Activated naive CD4-positive, alpha-beta T cell treated with anti-CD3 and anti-CD28 coated beads for 36 hours (primary cell): ENCODE measurements at places on chromosomes 16 and 17.

- peaks cover 3% of the 10 kb centered on the region for H3K27me3 ChIP-seq
- no peaks in the 10 kb centered on the region for H3K36me3 ChIP-seq
- H3K4me3 ChIP-seq, result no peak overlapping the region
- H3K27ac ChIP-seq, result no peak overlapping the region
- DNase-seq, result no peak
- H3K4me1 ChIP-seq, result no peaks in the 10 kb centered on the region
These were observed 6.1 kb upstream of the EVPLL start for GRCh38 chr17:18371455-18371854.

DNA sequence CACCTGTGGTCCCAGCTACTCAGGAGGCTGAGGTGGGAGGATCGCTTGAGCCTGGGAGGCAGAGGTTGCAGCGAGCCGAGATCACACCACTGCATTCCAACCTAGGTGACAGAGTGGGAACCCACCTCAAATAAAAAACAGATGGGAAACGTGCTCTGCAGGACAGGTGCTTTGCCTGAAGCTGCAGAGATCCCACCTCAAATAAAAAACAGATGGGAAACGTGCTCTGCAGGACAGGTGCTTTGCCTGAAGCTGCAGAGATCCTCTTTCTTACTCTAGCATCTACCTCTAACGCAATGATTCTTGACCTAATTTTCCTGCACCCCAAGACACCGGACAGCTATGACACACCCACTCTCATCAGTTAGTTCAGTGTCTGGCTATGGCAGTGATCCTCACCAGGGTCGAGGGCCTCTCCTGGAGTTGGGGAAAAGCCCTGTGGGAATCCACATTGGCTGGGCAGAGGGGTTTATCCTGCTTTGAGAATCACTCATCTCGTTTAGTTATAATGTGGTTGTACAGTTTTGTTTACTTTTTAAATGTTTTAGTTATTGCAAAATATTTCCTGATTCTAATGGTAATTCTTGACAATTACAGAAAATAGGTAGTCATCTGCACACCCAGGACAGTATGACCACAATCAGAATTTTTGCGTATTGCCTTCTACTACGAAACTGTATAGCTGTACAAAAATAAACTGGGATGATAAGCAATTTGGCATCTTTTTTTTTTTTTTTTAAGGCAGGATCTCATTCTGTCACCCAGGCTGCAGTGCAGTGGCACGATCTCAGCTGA lies 11.4 kb downstream of the VPS53 start:
- H3K27me3 ChIP-seq, result no peaks in the 10 kb centered on the region
- no peak for DNase-seq
- peaks cover 2% of the 10 kb centered on the region for H3K4me1 ChIP-seq
- H3K27ac ChIP-seq, result no peak overlapping the region
- peaks cover 7% of the 10 kb centered on the region for H3K36me3 ChIP-seq

- H3K4me1 ChIP-seq, result peaks cover 20% of the 10 kb centered on the region
- H3K27me3 ChIP-seq, result no peaks in the 10 kb centered on the region
- no peak for DNase-seq
- no peaks in the 10 kb centered on the region for H3K36me3 ChIP-seq
- no peak overlapping the region for H3K4me3 ChIP-seq
These were observed 4.5 kb upstream of the DDX19B start for GRCh38 chr16:70294385-70295025.

GRCh38 chr16:50303041-50303604 lies 36.8 kb downstream of the ADCY7 start:
- H3K4me3 ChIP-seq, result no peak overlapping the region
- no peaks in the 10 kb centered on the region for H3K27me3 ChIP-seq
- H3K4me1 ChIP-seq, result no peaks in the 10 kb centered on the region

DNA sequence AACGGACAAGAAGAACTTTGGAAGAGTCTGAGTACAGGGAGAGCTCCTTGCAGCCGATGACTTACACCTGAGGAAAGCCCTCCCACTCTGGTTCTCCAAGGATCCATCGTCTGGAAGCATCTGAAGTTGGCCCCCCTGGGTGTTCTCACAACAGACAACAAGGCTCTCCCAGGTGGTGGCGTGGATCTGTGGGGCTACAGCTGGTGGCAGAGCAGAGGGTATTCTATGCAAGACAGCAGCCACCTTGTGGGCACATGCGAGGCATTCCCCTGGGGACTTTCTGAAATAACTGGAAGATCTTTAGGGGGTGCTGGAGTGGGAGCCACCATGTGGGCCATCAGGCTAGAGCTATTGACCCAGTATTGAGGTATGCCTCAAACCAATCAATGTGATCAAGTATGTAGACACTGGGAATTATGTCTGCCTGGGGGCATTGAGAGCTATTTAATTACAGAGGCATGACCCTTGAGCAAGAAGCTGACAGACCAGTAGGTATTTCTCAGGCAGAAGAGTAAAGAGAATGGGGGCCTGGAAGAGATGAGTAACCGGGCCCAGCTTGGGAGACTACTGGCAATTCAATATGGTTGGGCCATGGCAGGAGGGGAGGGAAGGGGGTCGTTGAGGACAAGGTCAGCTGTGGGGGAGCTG lies 6.9 kb upstream of the KRT19 start:
- H3K36me3 ChIP-seq, result no peaks in the 10 kb centered on the region
- DNase-seq, result no peak
- peaks cover 8% of the 10 kb centered on the region for H3K27me3 ChIP-seq
- H3K27ac ChIP-seq, result no peak overlapping the region
- no peaks in the 10 kb centered on the region for H3K4me1 ChIP-seq
